Fibroblast of skin of left biceps (primary cell): ENCODE measurements at places on chromosomes 11 and 22.
A peak's percentile ranks its signal among the peaks of the same experiment; 100 is the strongest.

DNA sequence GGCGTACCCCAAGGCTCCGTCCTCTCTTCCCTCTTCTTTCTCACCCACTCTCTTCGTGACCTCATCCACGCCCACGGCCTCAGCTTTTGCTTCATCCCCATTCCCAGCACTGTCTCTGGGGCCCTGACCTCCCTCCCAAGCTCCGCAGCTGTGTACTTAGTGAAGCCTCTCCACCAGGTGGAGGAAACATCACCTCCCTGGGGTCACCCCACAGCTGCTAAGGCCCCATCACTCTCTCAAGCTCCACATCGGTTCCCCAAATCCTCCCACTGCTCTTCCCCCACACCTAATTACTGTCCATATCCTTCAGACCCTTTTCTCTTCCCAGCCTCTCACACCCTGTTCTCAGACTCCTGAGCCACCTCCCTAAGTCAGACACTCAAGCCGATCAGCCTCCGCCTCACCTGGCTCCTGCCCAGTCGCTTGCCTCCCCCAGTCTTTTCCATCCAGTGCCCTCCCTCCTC is 7.9 kb upstream of the SYT7 start:
- DNase-seq, result no peak

DNA sequence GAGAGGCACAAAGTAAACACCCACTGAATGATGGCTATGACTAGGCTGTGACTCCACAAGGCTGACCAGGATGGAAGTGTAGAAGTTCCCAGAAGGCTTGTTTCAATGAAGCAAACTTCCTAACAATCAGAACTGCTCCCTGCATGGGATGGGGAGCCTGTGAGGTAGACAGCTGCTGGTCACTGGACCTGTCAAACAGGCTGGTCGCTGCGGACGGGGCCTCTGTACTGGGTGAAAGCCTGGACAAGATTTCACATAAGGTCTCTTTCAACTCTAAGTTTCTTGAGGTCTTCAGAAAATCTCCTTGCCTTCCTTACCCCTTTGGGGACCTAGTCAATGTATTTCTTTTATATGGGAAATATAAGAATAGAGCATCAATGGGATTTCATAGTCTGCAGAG is 438.2 kb downstream of the BUD13 start:
- no peak for DNase-seq

- no peak for DNase-seq
Measured at GRCh38 chr11:109416601-109417000, 5.4 kb upstream of the C11orf87 start.

DNA sequence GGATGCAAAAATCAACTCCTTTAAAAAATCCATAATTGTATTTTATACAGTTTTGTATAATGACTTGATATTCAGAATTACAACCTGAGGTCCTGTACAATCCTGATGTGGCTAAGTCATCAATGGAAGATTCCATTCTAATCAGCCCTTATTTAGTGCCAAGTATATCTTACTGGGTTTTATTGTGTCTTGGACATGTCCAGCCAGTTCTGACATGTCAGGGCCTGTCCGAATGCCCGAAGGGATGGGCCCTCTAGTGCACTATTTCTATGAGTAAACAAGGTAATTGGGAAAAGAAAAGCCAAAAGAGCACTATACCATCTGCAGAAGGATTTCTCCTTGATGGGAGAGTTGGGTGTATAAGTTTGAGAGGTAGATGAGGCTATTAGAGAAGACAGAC is 412.9 kb downstream of the METTL15 start:
- DNase-seq, result no peak

GRCh38 chr11:126146454-126147192 is 64.8 kb downstream of the RPUSD4 start:
- no peak for DNase-seq

DNA sequence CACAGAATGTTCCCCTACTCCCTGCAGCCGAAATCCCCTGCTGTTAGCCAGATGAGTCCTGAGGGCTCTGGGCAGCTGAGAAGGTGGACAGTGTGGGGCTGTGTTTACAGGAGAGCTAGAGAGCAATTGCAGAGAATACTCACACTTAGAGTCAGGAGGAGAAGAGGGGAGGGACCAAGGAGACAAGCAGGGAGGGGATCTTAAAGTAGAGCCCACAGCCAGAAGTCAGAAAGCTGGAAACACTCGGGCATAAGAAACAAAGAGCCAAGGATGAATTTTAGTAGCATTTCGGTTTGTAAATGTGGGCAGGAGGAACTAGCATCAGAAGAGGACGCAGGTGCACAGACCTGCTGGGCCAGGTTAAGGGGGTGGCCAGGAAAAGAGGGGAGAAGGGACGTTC is 1435.9 kb downstream of the BRD1 start:
- no peak for DNase-seq

DNA sequence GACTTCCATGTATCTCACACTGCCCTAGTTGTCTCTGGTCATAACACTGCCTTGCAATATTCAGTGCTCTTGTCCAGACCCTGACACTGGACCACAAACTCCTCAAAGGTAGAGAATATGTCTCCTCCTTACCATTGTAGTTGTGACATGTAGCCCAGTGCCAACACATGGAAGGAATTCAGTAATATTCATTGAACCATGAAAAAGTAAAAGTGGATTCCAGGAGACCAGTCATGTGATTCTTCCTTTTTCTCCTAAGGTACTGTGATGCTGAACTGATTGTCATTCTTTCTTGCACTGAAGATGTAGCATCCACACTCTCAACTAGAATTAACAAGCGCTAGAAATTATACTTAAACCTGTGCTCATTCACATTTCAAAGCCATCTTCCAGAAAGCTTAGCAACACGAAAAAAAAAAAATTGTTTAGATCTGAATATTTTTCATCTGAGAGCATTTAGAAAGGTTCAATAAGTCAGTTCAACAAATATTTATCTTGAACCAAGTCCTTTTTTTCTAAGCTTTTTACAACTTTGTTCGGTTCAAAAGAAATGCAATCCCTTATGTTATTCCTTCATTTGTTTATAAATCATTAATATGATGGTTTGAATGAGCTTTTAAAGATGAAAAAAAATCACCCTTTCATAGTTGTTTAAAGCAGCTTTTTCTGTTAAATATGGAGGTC is 224.7 kb upstream of the BLID start:
- no peak for DNase-seq

- DNase-seq, result no peak
Measured at GRCh38 chr22:31926024-31926423, 18.3 kb upstream of the YWHAH start.

GRCh38 chr11:763073-763463 is 14.2 kb downstream of the GATD1 start:
- no peak for DNase-seq

GRCh38 chr11:113896156-113896879 is 8.3 kb upstream of the HTR3B start:
- no peak for DNase-seq

DNA sequence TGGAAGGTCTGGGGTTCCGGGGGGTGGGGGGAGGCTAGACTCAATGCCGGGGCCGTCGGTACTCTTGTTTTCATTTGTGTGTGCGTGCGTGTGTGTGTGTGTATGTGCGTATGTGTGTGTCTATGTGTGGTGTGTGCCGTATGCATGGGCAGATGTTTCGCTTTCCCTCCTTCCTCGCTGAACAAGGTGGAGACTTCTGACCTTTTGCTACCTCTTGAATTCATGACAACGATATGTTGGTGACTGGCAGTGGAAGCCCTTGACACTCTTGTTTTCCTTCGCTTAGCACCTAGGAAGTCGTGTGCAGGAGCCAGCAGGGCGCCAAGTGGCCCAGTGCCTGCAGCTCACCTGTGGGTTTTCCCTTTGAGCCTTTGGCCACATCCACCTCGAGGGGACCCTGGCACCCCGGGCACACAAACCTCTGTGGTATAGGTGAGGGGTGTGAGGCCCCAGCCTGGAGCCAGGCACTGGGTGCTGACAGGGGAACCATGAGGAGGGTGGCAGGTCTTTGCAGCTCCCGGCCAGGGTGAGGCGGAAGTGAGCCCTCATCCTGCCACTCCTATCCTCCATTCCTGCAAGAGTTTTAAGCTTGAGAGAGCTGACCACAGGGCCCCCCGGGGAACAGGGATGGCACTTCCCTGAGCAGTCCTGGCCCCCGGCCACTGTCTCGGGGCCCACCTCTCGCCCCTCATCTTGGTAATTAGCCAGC is 19.3 kb upstream of the TMEM191C start:
- DNase-seq, result no peak

- DNase-seq, result no peak
Measured at GRCh38 chr11:63884196-63884932, 32.6 kb downstream of the RCOR2 start.

DNA sequence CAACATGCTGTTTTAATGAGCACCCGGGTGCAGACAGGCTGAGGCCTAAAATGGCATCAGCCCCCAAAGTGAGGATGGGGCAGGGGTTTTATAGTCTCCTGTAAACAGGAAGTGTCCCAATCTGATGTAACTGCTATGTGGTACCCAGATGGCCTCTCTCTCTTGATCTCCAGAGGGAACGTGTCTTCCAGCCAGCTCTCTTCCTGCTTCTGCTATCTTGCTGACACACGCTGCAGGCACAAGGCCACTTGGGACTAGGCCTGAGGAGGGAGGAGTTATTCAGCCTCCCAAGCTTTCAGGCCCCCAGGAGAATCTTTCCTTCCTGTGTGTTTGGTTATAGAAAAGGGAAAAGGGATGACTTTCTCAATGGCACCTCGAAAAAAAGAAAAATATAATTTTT is 11.4 kb upstream of the VSTM5 start:
- no peak for DNase-seq

DNA sequence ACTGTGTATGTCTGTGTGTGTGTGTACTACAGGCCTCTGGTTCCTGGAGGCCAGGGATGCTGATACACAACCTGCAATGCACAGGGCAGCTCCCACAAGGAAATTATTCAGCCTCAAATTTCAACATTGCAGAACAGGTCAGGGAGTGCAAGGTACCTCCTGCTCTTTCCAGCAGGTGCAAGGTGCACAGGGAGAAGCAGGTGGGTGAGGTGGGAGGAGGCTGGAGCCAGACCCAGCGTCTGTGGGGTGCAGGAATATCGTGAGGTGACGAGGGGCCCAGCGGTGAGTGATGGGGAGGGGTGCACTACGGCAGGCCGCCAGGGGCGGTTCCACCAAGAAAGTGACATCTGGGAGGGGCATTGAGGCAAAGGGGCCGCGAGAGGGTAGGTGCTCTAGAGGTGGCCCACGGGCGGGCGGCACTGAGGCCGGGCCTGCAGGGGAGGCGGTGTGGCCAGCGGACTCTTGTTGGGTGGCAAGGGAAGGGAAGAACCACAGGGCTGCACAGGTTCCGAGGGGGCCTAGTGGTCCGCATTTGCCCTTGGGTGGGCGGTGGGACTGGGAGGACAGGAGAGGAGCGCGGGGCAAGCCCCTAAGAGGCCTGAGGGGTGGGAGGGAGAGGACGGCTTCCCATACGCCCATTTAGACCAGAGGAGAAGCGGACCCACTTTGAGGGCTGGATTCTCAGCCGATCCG is 21.6 kb downstream of the DGCR6L start:
- DNase-seq, result no peak

- no peak for DNase-seq
Measured at GRCh38 chr11:76799066-76799804, 16.1 kb downstream of the TSKU start.

DNA sequence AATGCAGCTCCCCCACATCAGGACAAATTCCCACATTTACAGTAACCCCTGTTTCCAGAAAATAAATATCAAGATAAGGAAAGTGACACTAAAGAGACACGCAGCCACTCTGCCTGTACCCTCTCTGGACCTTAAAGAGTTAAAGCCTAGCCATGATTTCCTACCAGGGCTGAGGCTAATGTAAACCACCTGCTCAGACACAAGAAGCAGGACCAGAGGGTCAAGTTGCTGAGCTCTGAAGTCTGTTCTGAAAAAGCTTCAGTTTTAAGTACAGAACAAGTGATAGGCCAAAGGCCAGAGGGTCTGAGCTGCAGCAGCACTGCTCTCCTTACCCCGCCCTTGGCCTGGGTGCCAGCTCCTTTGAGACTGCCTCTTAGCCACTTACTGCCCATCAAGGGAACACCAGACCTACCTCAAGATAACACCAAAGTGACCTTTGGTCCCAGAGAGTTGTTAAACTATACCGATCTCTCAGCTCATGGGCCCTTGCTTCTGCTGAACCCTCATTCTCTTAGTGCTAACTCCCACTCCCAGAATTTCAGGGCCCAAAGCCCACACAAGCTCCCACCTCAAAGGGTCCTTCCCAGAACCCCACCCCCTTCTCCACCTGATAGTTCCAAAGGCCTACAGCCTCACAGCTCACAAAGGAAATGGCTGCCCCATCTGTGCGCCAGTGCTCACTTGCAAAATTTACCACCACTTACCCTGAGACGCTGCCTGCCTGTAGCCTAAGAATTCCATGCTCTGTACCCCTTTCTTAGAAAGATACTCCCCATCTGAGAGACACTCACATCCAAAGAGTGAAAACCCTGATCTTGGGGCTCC is 40.5 kb downstream of the IL18BP start:
- DNase-seq, result no peak

GRCh38 chr11:128860571-128861361 is 6.3 kb downstream of the KCNJ1 start:
- no peak for DNase-seq

DNA sequence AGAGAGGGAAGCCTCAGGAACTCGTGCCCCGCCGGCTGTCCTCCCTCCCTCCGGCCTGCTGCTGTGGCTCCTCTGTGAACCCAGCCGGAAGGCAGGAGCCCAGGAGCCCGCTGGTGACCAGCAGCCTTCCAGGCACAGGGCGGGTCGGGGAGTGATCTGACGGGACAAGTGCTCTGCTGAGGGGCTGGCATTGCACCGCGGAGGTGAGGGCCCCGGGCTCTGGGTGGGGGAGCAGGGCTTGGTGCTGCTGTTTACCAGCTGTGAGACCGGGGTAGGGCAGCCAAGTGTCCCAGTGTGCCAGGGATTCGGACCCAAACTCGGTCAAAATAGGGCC is 53.3 kb downstream of the FLRT1 start:
- DNase-seq, result no peak

GRCh38 chr11:102760344-102761035 is 19.9 kb downstream of the MMP10 start:
- peak; percentile 95 for DNase-seq

- DNase-seq, result no peak
Measured at GRCh38 chr11:17385492-17385891, 3.0 kb downstream of the KCNJ11 start.

DNA sequence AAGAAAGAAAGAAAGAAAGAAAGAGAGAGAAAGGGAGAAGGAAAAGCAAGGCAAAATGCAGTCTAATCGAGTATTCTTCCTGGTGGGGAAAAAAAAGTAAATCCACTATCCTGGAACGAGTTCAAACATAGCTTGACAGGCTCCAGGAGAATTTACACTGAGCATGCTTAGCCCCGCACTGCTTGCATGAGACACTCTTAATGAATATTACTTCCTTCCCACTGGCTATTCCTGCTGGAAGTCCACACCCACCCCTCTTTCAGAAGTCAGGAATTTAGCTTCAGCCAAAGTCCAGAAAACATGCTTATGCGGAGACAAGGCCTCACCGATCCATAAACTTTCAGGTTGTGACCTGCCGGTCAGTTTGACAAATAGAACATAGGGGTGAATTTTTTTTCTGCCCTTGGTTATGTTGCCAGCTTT is 251.8 kb upstream of the BLID start:
- no peak for DNase-seq
